Activated naive CD8-positive, alpha-beta T cell treated with anti-CD3 and anti-CD28 coated beads for 36 hours (primary cell): ENCODE measurements at places on chromosomes 12 and 14. TPM values are rescaled to one million over a fixed set of nuclear protein-coding genes. Genes with fewer than 3 reads are reported as not detected.

DNA sequence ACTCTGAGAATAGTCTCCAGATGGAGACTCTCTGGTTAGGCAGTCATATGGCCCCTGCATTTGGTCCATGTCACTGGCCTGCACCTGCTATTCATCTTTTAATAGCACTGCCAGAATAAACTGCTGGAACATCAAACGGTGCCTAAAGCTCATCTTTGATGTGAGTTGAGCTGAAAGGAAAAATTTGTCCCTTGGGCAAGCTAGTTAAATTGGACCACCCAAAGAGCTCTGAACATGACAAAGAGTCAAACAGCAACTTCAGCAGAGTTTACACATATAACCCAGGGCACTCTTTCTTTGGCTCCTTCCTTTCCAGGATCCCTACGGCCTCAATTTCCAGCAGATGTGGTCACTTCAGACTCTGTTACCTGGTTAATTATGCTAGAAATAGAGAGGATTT lies 269.9 kb downstream of the RPL10L start:
- no peak overlapping the region for H3K27ac ChIP-seq
- no peak overlapping the region for H3K4me3 ChIP-seq
- H3K27me3 ChIP-seq = no peaks in the 10 kb centered on the region
- DNase-seq = no peak
- no peaks in the 10 kb centered on the region for H3K4me1 ChIP-seq
- H3K36me3 ChIP-seq = no peaks in the 10 kb centered on the region

DNA sequence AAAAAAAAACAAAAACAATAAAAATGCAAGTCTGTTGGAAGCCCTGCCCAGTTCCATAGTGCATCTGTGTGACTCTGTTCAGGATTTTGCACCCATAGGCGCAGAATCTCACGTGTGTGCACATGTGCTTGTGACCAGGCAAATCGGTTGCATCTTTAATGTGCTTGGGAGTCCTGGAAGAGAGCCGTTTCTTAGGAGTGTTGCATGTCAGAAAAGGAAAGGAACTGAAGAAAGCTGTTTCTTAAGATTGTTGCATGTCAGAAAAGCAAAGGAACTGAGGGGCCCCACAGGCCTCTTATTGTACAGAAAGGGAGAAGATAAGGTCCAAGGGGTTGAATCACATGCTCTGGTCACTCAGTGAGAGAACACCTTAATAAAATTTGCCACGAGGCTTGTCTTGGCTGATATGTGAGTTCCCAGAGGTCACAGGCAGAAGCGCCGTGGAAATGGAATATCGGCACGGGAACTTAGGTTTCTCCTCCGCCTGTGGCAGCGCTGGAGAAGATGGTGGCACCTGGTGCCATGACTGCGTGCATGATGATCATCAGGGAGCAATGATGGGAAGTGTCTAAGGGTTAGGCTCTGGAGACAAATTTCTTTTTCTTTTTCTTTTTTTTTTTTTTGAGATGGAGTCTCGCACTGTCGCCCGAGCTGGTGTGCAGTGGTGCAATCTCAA lies 90.0 kb downstream of the LRRC74A start:
- no peak overlapping the region for H3K4me3 ChIP-seq
- H3K36me3 ChIP-seq = no peaks in the 10 kb centered on the region
- DNase-seq = no peak
- H3K4me1 ChIP-seq = peaks cover 25% of the 10 kb centered on the region

DNA sequence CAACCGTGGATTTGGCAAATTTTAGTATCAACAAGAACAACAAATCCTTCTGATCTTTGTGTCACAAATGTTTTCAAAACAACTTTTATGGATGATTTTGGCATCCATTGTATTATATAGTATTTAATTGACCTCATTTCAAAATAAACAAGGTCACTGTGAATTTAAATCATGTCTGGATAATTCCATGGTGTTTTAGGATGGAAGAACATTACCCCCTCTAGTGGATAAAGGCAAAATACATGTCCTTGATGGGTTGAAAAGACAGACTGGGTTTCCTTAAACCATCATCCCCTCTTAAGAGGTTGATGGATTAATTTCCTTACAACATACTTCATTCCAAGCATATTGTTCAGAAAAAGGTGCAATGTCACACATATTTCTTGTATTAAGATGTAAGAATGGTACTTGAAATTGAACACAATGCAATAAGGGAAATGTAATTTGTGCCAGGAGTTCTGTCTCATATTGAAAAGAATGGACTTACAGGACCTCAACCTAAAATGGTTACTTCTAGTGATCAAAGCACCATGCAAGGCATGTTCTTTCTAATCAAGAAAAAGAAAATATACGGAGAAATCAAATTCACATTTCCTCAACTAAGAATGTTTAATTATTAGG lies 352.0 kb downstream of the BCAT1 start:
- H3K4me3 ChIP-seq = no peak overlapping the region
- H3K4me1 ChIP-seq = no peaks in the 10 kb centered on the region
- no peak overlapping the region for H3K27ac ChIP-seq
- DNase-seq = no peak

GRCh38 chr12:89970722-89971121 lies 262.1 kb upstream of the ATP2B1 start:
- H3K4me3 ChIP-seq = no peak overlapping the region
- H3K4me1 ChIP-seq = peaks cover 13% of the 10 kb centered on the region
- no peak overlapping the region for H3K27ac ChIP-seq
- no peaks in the 10 kb centered on the region for H3K27me3 ChIP-seq
- no peaks in the 10 kb centered on the region for H3K36me3 ChIP-seq

- no peak overlapping the region for H3K27ac ChIP-seq
- H3K4me3 ChIP-seq = no peak overlapping the region
- H3K4me1 ChIP-seq = peaks cover 2% of the 10 kb centered on the region
- DNase-seq = no peak
- H3K27me3 ChIP-seq = peaks cover 36% of the 10 kb centered on the region
Observed at GRCh38 chr14:57863471-57863870, 2.4 kb downstream of the SLC35F4 start.

DNA sequence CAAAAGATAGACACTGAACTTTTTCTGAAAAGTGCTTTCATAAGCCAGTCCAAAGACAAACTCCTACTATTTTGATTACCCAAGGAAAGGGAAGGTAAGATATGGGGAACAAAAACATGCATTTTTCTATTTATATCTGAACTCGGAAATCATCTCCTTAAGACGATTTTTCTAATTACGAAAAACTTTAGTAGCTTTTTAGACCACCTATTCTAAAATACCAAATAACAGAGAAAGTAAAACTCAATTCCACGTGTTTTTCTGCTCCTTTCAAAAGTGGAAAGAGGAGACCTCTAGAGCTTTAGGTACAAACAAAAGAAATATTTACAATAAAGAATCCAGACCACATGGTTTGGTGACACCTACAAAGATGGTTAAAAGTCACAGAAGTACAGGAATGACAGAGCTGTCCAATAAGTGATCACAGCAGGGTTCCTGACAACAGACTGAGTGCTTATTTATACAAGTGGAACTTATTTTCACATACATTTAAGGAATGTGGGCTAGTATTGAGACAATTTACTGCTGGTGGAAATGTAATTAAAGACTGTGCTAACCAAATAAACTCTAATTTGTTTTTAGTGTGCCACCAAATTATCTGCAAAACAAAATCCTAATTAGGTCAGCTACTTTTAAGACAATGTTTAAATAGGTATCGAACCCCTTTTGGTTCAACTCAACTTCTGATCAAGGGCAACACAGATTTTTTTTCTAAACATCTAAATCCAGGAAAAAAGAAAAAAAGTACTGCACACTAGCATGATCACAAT lies 2.4 kb downstream of the LRIG3 start:
- H3K4me1 ChIP-seq = peaks cover 5% of the 10 kb centered on the region
- peaks cover 3% of the 10 kb centered on the region for H3K36me3 ChIP-seq
- DNase-seq = no peak
- no peak overlapping the region for H3K27ac ChIP-seq
- H3K27me3 ChIP-seq = peaks cover 51% of the 10 kb centered on the region

GRCh38 chr14:105205673-105206208 lies 24.6 kb upstream of the NUDT14 start:
- DNase-seq = no peak
- no peak overlapping the region for H3K27ac ChIP-seq
- peaks cover 5% of the 10 kb centered on the region for H3K27me3 ChIP-seq
- no peaks in the 10 kb centered on the region for H3K36me3 ChIP-seq
- peaks cover 13% of the 10 kb centered on the region for H3K4me1 ChIP-seq

DNA sequence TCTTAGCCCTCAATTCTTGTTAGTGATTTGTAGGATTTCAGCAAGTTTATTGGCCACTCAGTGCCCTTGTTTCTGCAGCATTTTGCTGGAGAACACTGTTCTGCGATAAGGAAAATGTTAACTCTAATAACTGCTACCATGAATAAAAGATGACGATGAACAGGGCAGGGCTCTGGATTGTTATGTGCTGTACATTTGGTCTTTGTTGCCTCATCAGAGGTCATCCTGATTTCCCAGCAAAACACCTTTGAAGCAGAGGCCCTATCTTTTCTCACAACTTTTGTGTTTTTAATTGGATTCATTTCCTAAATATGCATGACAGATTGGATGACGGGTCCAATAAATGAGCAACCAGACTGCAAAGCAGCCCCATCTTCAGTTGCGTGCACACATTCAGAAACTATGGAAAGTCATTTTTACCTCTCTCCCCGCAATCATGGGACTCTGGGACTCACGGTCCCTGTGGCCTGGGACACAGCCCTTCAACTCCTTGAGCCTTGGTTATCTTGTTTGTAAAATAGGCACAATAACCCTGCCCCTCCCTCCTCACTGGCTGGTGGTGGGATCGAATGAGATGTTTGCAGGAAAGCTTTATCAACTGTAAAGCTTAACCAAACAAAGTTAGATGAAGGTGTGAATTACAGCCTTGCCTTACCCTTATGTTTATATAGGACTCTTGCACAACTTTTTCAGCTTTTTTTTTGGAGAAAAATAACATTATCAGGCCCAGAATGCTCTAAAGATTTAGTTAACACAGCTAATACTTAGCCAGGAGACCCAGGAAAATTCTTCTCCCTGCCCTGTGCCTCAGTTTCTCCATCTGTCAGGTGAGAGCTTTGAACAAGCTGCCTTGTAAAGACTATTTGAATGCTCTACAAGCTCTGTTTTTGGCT lies 45.4 kb downstream of the RPH3A start:
- H3K36me3 ChIP-seq = no peaks in the 10 kb centered on the region
- no peak for DNase-seq
- peaks cover 2% of the 10 kb centered on the region for H3K4me1 ChIP-seq
- H3K27ac ChIP-seq = no peak overlapping the region
- H3K27me3 ChIP-seq = peaks cover 33% of the 10 kb centered on the region
- H3K4me3 ChIP-seq = no peak overlapping the region

GRCh38 chr14:90276646-90277367 lies 20.5 kb downstream of the PSMC1 start:
- DNase-seq = no peak
- H3K4me1 ChIP-seq = peaks cover 21% of the 10 kb centered on the region
- peak overlapping the region; percentile 54 for H3K27ac ChIP-seq
- no peak overlapping the region for H3K4me3 ChIP-seq

DNA sequence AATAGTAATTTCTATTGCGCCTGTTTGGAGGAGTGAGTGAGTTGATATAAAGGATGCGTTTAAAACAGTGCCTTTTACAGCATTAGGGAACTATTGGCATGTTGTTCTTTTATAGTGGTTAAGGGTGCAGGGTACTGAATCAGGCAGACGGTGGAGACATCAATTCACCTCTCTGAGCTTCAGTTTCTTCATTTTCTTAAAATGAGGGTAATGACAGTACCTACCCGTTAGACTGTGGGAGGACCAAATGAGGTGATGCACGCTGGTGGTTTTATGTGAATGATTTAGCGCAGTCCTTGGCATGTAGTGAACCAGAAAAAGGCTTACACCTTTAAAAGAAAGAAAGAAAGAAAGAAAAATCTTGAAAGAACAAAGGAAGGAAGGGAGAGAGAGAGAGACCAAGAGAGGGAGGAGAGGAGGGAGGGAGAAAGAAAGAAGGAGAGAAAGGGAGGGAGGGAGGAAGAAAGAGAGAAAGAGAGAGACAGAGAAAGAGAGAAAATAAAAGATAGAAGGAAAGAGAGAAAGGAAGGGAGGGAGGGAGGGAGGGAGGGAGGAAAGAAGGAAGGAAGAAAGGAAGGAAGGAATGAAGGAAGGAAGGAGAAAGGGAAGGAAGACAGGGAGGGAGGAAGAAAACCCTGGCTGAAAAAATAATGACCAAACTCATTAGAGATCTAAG lies 22.2 kb upstream of the CCND2 start:
- peak overlapping the region; percentile 27 for H3K4me3 ChIP-seq
- peak overlapping the region; percentile 38 for H3K27ac ChIP-seq
- H3K4me1 ChIP-seq = peaks cover 8% of the 10 kb centered on the region
- H3K36me3 ChIP-seq = peaks cover 2% of the 10 kb centered on the region

The ABCC9 gene
- not detected for total RNA-seq

- no peak overlapping the region for H3K27ac ChIP-seq
- H3K27me3 ChIP-seq = no peaks in the 10 kb centered on the region
- H3K4me3 ChIP-seq = no peak overlapping the region
- no peak for DNase-seq
- H3K4me1 ChIP-seq = peaks cover 12% of the 10 kb centered on the region
- no peaks in the 10 kb centered on the region for H3K36me3 ChIP-seq
Observed at GRCh38 chr12:81956468-81956860, 197.3 kb upstream of the PPFIA2 start.

GRCh38 chr14:53519137-53519536 lies 366.0 kb upstream of the DDHD1 start:
- H3K36me3 ChIP-seq = no peaks in the 10 kb centered on the region
- no peaks in the 10 kb centered on the region for H3K27me3 ChIP-seq
- DNase-seq = no peak

DNA sequence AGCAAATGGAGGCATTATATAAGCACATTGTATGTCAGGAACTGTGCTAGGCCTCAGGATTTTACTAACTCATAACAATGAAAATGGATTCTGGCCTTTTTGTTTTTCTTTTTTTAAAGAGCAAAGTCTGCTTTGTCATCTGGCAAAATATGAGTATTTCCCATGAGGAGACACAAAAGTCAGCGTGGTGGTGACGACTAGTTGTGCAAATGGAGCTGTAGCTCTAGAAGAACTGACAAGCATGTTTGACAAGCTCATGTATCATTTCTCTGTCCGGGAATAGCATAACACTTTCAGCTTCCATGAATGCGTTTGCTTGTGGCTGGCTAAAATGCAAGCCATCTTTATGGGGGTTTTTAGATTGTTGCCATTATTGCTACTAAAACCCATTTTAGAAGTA lies 127.8 kb downstream of the HELB start:
- no peak for DNase-seq
- H3K27me3 ChIP-seq = peaks cover 4% of the 10 kb centered on the region
- no peak overlapping the region for H3K4me3 ChIP-seq

The RESF1 gene
- 76.5 TPM for total RNA-seq

DNA sequence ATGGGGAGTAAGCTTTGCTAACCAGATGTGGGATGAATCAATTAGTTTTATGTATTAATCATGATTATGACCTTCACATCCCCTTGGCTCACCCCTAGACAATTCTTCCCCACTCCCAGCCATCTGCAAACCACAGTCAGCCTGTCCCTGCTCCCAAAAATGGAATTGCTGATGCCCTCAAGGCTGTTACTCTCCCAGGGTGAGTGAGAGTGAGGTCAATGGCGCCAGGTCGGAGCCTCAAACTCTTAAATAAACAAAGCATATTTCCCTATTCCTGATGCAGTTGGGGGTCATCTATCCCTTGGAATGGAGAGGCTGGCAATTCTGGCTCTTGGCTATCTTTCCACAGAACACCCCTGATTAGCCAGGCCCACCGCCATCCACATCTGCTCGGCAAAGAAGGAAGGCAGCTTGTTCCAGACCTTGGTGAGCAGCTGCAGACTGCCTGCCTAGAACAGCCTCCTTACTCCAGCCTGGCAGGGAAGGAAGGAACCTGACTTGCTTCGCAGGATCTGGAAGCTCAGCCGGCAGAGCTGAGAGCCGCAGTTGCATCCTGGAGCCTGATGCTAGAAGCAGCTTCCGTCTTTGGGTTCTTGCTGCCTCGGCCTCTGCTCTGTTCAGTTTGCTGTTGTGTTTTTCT lies 57.0 kb downstream of the SMUG1 start:
- no peak overlapping the region for H3K27ac ChIP-seq
- peaks cover 48% of the 10 kb centered on the region for H3K27me3 ChIP-seq
- DNase-seq = no peak
- H3K4me3 ChIP-seq = no peak overlapping the region
- peaks cover 3% of the 10 kb centered on the region for H3K4me1 ChIP-seq
- no peaks in the 10 kb centered on the region for H3K36me3 ChIP-seq

The KLHL33 gene
- total RNA-seq = 0.68 TPM

The PMEL gene
- 0.25 TPM for total RNA-seq
